ENCODE measurements at places on chromosomes 3 and 15.

- DNase-seq: no peak
Observed at GRCh38 chr3:53725387-53725995, 120.7 kb downstream of the CHDH start.

- no peak for DNase-seq
Observed at GRCh38 chr3:34015204-34016142, 217.0 kb downstream of the PDCD6IP start.

DNA sequence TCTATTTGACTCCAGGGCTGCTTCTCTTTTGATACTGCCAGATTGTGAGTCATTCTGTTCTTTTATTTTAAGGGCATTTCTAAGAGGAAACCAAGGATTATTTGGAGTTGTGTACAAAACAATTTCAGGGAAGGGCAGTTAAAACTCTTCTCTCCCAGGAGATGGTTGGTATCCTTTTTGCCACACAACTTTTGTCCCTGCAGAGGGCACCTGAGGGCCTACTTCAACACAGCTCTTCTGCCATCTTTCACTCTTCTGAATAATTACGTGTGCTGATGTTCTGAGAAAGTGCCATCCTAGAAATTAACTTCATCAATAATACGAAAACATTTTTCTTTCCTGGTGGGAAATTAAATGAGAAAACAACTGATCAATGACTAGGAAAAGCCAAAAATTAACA lies 75.7 kb upstream of the GADL1 start:
- no peak for DNase-seq

DNA sequence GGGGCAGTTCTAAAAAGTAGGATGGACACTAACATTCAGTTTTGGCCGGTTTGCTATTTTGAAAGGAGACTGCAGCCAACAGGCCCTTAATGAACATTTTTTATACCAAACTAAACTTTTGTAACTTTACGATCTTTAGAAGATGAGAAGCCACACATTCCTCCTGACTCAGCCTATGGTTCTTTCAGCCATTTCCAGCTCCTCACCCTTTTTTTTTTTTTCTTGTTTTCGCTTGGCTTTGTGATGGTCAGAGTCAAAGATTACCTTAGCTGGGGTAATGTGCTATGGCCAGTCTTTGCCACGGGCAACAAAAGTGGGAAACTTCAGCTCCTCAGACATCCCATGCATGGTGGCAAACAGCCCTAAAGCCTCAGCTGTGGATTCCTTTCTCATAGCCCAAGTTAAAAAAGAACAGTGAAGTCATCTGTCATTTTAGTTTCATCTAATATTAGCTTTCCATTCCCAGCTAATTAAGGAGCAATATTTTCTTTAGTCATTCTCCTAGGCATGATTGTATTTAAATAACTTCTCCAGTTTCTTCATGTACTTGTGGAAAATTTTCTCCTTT lies 368.7 kb downstream of the MFSD1 start:
- no peak for DNase-seq

- no peak for DNase-seq
Observed at GRCh38 chr3:152772674-152773225, 62.2 kb upstream of the P2RY1 start.

DNA sequence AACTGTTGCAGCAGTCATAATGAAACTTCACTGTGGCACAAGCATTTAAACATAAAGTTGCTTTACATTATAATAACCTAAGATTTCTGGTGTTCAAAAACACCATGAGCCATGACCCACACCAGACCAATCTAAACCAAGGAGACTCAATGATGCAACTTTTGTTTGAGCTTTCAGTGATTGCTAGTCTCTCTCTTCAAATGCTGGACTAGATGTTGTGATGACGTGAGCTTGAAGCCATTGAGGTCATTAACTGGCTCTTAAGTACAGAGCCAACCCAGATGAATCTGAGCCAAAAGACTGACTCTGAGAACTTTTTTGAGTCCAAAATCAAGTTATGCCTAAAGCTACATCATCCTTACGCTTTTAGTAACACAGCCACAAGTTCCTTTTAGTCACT lies 36.5 kb downstream of the ATR start:
- DNase-seq: no peak

- no peak for DNase-seq
Observed at GRCh38 chr15:89128320-89129122, 40.3 kb downstream of the ABHD2 start.

DNA sequence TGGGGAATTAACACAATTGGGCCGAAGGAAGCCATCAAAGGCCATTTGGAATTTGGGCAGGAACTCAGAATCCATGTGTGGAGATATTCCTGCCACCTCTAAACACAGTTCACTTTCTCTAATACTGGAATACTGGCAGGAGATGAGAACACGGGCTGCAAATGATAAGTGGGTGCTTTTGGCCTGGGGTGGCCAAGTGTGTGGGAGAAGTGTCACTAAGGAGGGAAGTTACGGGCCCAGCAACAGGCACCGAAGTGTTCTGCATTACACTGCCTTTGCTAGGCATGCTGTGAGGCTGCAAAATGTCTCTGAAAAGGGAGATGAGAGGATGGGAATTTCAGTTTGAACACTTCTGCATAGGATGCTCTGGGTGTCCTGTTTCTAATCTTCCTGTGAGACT lies 89.4 kb upstream of the FEZF2 start:
- DNase-seq: no peak

- no peak for DNase-seq
Observed at GRCh38 chr15:31293655-31294054, 33.0 kb upstream of the KLF13 start.

- DNase-seq: no peak
Observed at GRCh38 chr15:51212909-51213308, 118.2 kb upstream of the TNFAIP8L3 start.

DNA sequence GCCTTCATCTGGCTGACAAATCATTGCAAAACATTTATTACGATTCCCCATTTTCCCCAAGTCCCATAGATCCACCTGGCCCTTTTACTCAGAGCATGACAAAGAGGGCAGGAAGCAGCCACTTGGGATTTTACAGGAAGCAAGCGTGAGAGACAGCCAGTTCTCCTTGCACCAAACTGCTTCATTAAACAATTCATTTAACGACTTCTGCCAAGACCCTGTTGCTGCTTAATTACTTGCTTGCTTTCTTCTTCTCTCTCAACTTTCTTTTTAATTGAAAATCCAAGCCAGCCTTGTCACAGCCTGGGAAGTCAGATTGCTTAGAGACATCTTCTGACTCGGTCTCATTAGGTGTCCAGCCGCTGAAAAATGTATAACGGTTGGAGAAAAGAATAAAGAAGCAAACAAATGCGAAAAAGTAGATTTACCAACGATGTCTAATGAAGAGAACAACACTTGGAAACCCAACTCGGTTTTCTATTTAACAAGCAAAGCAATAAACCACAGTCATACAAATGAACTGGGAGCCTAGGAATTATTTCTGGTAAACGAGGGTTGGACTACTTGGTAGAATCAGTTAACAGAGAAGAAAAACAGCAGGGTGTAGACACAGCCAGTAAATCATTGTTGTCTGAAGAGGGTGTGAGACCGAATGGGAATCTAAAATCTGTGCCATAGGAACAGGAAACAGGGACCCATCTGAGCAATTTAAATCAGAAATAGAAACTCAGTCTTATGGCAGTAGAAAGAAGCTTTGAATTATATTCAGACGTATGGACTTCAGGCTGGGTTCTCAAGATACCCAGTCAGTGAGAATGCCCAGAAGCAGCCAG lies 298.3 kb downstream of the LRRC3B start:
- DNase-seq: no peak

DNA sequence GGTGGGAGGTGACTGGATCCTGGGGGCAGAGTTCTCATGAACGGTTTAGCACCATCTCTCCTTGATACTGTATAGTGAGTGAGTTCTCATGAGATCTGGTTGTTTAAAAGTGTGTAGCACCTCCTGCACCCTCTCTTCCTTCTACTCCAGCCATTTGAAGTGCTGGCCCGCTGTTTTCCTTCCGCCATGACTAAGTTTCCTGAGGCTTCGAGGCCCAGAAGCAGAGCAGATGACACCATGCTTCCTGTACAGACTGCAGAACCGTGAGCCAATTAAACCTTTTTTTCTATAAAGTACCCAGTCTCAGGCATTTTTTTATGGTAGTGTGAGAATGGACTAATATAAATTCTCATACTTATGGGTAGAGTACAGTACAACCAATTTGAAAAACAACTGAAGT lies 123.6 kb upstream of the BHLHE40 start:
- DNase-seq: no peak

GRCh38 chr3:66592927-66593625 lies 92.3 kb upstream of the LRIG1 start:
- no peak for DNase-seq

- DNase-seq: no peak
Observed at GRCh38 chr3:188284455-188285212, 130.7 kb downstream of the LPP start.

- no peak for DNase-seq
Observed at GRCh38 chr3:101886626-101887025, 37.3 kb downstream of the NFKBIZ start.

DNA sequence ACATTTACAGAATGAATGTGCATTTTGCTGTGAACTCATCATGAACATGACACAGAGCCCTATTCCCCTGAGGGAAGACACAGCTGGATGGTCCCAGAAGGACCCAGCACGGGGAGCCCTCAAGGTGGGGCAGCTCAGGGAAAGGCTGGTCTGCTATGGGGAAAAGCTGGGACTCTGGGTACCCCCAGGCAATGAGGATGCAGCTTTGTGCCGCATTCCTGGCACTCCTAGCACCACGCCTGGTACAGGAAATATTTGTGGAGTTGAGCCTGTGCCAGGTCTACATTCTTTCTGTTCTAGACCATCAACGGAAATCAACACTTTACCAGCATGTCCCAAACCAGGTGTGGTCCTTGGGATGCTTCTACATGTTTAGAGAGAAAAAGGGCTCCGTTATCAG lies 74.0 kb downstream of the SRGAP3 start:
- DNase-seq: no peak

GRCh38 chr3:124113485-124113884 lies 121.6 kb upstream of the ROPN1 start:
- DNase-seq: no peak

- no peak for DNase-seq
Observed at GRCh38 chr3:127701280-127701911, 28.6 kb downstream of the ABTB1 start.

- no peak for DNase-seq
Observed at GRCh38 chr3:4908433-4909156, 70.6 kb upstream of the BHLHE40 start.

- DNase-seq: no peak
Observed at GRCh38 chr3:112293368-112294321, at the start of gene SLC9C1. TSS of gene SLC9C1 (minus strand) at chr3:112294216. CDS start at chr3:112286791, 7,425 bp downstream.

DNA sequence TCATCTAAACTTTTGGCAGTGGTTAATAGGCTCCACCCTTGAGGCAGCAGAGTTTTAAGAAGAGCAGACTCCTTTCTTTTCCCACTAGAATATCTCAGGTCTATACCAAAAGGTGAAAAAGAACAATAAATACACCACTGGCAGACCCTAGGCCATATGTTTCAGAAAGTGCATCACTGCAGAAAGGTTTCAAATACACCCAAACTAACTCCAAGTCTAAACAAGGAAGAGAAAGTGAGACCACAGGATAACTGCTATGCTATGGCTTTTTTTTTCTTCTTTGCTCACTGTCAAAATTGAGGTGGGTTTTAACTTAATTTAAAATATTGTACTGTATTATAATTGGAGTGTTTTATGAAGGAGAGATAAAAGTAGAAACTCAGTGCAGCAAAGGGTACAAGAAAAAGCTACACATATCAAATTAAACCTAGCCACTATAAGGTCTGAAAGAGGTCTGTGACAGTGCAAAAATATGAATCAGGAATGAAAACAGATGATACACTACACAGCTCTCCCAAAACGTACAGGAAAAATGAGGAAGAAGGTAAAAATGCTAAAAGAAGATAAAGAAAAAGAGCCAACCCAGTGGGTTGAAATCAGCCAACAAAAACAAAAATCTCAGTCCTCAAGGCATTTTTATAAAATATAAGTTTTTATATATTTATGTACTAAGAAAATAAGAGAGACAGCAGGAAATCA lies 8.4 kb downstream of the SNX4 start:
- no peak for DNase-seq

GRCh38 chr15:85672332-85673084 lies 122.2 kb downstream of the KLHL25 start:
- no peak for DNase-seq

- DNase-seq: no peak
Observed at GRCh38 chr3:150588027-150588830, 14.9 kb upstream of the SELENOT start.

- DNase-seq: no peak
Observed at GRCh38 chr15:73688455-73688854, 4.3 kb downstream of the CD276 start.

GRCh38 chr3:72187131-72187530 lies 402.2 kb upstream of the PROK2 start:
- DNase-seq: no peak
